Mammary epithelial cell (primary cell): ENCODE measurements at places on chromosomes 2 and 18.

DNA sequence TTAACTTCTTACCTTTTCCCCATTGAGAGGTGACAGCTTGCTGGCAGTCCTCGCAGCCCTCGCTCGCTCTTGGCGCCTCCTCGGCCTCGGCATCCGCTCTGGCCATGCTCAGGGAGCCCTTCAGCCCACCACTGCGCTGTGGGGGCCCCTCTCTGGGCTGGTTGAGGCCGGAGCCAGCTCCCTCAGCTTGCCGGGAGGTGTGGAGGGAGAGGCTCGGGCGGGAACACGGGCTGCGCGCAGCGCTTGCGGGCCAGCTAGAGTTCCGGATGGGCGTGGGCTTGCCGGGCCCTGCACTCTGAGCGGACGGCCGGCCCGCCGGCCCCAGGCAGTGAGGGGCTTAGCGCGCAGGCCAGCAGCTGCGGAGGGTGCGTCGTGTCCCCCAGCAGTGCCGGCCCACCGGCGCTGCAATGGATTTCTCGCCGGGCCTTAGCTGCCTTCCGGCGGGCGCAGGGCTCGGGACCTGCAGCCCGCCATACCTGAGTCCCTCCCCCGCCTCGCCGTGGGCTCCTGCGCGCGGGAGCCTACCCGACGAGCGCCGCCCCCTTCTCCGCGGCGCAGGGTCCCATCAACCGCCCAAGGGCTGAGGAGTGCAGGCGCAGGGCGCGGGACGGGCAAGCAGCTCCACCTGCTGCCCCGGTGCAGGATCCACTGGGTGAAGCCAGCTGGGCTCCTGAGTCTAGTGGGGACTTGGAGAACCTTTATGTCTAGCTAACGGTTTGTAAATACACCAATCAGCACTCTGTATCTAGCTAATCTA, 335.0 kb downstream of the CBLN2 start:
- no peak for DNase-seq

DNA sequence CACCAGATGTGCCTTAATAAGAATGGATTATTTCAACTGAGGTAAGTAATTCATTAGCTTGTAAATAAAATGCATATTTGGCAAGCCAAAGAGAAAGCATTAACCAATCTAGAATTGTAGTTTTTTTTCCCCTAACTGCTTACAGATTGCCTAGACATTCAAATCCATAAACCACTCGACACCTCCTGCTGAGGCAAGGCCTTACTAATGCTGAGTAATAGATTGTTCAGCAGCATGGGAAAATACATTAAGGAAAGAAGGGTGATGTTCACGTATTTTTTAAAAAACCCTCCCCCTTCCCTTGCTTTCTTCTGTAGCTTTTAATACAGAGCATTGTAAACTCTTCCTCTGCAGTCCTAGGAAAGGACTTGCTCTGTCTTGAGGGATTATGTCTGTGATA, 17.0 kb upstream of the LINC00305 start:
- no peak for DNase-seq

GRCh38 chr2:136858656-136859055, 93.3 kb downstream of the THSD7B start:
- DNase-seq: no peak

DNA sequence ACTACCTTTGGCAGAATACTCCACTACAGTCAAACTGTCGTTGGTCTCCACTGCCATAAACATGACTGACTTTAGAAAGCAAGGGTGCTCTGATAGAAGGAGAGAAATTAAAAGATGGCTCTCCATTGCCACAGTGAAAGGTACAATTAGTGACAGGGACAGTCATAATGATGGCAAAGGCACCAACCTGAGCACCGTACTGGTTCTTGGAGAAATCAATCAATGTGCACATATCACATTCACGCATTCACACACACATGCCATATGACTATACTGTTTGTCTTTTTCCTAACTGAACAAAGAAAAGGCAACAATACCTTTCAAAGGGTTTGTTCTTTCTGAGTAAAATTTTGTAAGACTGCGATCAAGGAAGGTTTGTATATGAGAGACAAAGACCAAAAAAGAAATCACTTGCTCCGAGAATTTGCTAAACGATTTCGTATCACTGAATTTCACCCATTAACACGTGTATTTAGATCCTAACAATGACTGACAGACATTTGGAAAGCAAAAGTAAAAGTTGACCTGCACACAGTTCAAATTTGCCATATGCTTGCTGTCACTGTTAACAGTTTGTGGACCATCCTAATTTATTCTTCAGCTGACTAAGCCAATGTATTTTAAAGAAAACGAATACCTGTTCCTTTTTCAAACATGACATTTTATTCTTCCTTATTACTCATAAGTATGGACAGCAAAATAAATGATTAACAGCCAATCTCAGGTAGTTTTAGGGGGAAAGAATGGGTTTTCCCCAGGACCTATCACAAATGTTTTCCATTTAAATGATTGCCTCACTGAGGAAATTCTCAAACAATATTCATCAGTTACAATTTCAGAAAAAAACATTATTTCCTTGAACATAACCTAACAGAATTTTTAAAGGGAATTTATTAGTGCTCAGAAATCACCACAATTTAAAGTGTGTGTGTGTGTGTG, 644.4 kb downstream of the ZEB2 start:
- no peak for DNase-seq

GRCh38 chr18:79530821-79531220, 135.1 kb downstream of the NFATC1 start:
- DNase-seq: no peak

DNA sequence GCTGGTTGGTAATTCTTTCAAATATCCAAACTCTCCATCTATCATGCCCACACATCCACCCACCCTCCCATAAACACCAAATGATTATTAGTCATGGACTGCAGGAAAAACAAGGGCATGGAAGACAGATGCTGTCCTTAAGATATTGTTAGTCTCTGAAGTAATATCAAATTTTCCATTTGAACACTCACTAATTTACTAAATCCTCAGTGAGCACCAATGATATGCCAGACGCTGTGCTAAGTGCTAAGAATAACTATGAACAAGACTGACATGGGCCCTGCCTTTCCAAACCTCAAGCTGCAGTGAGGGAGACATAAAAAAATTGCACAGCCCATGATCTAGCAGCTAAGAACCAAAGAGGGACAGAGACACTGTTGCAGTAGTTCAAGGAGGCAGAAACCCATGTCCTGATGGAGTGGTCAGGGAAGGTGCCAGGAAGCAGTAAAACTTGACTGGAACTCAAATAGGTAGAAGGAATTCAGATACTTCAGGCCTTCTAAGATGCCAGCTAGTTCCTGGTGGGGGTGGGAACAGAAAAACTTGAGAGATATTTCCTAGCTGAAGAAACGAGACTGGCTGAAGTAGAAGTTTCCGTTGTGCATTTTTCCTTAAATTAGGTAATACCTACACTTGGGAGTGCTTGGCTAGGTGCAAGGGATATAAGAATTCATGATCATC, 182.1 kb downstream of the OSR1 start:
- no peak for DNase-seq

- DNase-seq: no peak
These were observed 14.8 kb upstream of the BIN1 start for GRCh38 chr2:127121776-127122176.

- DNase-seq: no peak
These were observed 37.4 kb upstream of the GPC1 start for GRCh38 chr2:240397924-240398645.

- DNase-seq: no peak
These were observed 367.1 kb downstream of the ZEB2 start for GRCh38 chr2:144152817-144153271.

GRCh38 chr2:48601349-48601748, 16.3 kb upstream of the GTF2A1L start:
- peak; percentile 9 for DNase-seq

DNA sequence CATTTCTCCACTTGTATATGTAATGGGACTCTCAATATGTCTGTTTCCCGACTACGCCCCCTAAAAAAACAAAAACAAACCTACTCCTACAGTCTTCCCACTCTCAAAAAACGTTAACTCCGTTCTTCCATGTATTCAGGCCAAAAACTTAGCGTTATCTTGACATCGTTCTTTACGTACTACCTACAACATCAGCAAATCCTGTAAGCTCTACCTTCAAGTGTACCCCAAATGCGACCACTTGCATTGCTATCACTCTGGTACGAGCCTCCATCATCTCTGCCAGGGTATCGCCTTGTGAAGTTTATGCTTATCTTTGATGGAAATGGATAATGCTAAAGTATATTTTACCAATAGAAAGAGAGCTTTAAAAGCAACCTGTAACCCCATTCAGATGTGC, 479 bp downstream of the GPATCH11 start:
- no peak for DNase-seq

- DNase-seq: no peak
These were observed 104.0 kb downstream of the DYSF start for GRCh38 chr2:71557321-71557720.

DNA sequence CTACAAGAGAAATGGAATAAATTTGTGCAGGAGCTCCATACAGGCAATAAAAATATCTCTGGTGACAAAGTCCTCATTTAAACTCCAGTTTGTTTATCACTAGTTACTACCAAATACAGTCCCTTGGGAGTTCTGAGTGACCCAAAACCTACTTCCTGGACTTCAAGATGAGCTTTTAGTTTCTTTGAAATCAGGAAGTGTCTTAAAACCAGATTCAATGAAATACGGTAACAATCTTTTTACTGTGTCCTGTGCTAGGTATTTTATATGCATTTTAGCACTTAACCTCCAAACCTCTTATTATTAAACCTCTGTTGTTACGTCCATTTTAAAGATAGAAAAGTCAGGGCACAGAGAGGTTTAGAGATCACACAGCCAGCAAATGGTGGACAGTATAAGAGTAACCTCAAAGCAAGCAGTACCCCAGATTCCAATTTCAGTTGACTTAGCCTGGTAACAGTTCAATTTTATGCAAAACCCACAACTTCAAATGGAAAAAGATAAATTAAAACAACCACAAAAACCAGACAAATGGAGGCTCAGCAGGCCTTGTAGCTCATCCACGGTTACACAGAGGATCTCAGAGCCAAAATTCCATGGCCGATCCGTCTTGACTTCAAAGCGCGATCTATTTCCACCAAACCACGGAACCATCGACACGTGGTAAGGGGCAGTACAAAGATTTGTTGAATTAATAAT, 1.3 kb upstream of the KCMF1 start:
- DNase-seq: no peak

DNA sequence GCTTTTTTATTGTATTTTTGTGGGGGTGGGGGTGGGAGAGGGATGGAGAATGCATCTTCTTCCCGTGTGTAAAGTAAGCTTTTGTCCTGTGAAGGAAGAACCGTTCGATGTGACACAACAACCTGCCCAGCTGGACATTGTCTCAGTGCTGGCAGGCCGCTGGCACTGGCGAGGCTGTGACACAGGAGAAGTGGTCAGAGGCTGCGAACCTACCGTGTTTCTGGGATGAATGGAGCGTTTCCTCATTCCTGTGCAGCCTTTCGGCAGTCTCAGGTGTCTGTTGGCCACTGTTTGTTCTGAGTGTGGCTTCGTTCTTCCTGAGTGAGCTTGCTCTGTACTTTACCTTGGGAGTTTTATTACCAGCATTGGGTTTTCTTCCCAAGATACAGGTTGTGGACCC, 8.0 kb downstream of the RAMP1 start:
- no peak for DNase-seq

DNA sequence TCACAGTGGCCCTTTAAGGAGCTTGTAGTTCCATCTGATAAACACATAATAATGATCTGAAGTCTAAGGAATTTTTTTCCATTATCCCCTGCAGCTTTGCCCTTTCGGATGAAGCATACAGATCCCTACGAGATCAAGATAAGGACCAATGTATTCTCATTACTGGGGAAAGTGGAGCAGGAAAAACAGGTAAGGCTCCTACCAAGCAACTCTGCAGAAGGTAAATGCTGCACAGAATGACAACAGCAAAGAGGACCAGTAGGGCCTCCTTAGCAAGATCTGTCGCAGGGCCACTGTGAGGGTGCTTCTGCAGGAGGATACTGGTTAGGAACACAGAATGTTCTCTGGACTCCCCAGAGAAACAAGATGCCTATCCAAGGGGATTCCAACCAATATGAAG, 84.6 kb downstream of the MYO1B start:
- no peak for DNase-seq

- no peak for DNase-seq
These were observed 1791.6 kb downstream of the SUCLG1 start for GRCh38 chr2:82667491-82667890.

GRCh38 chr2:65737452-65738011, 305.1 kb upstream of the SPRED2 start:
- peak; percentile 33 for DNase-seq

DNA sequence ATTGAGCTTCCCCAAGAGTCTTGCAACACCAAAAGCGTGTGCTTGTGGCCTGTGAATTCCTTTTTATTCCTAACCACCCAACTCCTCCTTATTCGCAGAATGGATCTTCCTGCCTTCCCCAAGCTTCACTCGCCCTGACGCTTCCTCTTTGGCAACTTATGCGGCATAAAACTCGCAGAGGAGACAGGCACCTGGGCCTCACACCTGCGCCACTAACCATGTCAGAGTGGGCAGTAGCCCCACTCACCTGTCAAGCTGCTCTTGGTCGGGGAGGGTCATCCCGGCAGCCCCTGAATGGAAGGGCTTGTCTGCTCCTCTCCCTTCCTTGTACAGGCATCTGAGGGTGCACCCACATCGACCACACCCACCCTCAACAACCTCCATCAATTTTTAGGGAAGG, 106.9 kb upstream of the GPC1 start:
- DNase-seq: no peak

DNA sequence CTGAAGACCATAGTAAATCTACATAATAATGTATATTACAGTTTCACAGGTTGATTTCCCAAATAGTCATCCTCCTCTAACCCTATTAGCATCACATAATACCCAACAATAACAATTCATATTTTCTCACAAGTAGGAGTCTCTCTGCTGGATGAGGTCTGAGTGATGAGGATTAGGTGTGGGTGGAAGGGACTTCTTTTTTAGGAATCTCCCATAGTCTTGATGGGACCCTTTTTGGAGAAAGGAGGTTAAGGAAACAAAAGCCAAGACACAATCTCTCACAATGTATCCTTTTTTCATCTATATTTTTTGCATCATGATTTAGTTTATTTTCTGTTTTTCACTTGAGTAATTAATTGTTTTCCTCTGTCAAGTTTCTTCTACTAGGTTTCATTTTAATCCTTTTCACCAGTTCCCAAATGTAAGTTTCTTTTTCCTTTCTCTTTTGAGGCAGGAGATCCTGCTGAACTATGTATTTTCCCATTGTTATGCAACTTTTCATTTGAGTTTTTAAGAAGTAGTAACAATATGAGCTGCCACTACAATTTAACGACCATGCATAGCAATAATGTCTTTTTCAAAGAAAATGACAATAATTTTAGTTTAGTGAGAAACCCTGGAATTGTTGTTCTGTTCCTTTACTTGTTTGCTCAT, 2.5 kb upstream of the IFIH1 start:
- no peak for DNase-seq

DNA sequence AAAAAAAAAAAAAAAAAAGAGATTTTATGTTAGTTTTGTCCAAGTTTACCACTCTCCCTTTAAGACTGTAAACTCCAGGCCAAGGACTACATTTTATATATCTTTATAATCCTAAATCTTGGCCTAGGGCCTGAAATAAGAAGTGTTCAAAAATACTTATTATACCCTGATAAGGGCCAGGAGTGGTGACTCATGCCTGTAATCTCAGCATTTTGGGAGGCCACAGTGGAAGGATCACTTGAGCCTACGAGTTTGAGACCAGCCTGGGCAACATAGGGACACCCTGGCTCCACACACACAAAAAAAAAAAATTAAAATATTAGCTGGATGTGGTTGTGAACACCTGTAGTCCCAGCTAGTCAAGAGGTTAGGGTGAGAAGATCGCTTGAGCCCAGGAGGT, 12.7 kb downstream of the TRIP12 start:
- DNase-seq: no peak

- no peak for DNase-seq
These were observed 60.2 kb downstream of the CHRNA1 start for GRCh38 chr2:174704061-174704460.

- peak; percentile 32 for DNase-seq
These were observed 11.9 kb downstream of the TTC39C start for GRCh38 chr18:24026457-24026856.
